Nephron progenitor cell (in vitro differentiated cells): ENCODE measurements at places on chromosomes 4 and X.

GRCh38 chr4:101400096-101400495, 52.8 kb upstream of the PPP3CA start:
- no peak for DNase-seq

DNA sequence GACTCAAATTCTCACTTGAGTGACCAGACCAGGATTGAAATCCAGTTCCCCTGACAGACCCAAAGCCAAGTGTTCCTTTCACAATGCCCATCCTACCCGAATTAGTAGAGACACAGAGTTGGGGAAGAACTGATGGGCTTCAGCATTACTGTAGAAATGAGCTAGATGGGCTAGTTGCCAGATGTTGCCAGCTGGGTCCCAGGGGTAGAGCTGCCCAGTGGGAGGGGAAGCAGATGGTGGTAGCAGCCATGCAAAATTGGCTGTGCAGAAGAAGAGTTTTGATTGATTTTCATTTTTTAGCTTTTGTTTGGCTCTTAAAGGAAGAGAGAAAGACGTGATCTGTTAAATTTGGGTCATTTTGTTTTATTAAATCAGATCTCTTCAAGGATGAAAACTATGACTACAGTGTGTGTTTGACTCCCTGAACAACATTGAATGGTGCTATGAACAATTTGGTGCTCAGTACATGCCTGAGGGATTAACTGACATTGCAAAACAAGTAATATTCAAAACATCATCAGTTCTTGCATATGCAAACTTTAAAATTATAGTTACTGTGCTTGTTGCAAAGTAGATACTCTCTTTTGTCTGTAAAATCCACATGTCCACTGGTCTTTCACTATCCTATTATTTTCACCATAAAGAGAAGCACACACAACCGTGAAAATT, 86.0 kb downstream of the PARM1 start:
- no peak for DNase-seq

DNA sequence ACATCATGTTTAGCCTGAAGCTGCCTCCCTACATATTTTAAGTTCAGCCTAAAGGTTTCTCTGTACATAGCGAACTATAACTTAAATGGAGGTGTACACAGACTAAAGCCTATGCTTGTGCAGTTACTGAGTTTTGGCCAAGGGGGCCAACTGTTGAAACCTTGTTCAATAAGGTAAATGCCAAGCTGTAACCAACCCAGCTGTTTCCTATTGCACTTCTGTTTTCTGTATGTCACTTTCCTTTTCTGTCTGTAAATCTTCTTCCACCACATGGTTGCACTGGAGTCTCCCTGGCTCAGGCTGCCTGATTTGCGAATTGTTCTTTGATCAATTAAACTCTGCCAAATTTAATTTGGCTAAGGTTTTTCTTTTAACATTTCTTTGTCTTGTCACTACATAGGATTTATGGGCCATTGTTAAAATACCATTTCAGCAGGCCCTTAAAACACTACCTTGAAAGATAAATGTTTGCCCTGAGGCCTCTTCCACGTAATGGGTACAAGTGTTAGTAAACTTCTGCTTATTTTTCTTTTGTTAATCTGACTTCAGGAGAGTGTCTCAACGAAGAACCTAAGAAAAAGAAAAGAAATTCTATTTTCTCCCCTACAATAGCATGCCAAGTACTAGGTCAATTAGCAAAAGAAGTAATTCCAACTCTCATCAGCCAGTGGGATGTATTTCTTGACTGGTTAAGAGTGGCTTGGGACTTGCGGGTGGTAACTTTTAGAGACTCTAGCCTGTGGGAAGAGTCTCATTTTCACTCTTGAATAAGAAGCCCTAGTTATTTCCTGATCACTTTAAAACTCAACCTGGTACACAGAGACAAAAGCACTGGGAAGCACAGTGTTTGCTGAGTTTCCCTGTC, 45.7 kb upstream of the PRSS12 start:
- DNase-seq, result no peak

- no peak for DNase-seq
Observed at GRCh38 chr4:169649545-169650226, 29.3 kb downstream of the CLCN3 start.
